Amniotic stem cell (primary cell): ENCODE measurements at places on chromosomes 12 and 14.
A peak's percentile ranks its signal among the peaks of the same experiment; 100 is the strongest.

DNA sequence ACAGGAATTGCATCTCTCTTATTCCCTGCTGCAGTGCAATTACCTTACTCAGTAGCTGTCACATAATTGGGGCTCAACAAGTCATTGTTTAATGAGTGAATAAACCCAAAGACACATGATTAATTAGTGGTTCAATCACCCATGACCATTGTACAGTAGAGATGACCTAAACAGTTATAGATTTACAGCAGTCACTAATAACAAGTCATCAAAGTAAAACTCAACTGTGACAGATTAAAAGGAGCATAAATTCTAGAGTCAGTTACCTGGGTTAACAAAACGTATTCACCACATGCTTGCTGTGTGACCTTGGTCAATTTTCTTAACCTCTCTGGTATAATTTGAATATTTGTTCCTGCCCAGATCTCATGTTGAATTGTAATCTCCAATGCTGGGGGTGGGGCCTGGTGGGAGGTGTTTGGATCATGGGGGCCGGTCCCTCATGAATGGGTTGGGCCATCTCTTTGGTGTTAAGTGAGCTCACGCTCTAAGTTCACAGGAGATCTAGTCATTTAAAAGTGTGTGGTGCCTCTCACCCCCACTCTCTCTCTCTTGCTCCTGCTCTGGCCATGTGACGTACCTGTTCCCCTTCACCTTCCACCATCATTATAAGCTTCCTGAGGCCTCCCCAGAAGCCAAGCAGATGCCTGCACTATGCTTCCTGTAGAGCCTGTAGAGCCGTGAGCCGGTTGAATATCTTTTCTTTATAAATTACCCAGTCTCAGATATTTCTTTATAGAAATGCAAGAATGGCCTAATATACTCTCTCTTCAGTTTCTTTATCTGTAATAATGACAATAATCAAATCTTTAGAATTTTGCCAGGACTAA lies 141.9 kb upstream of the PLEKHG7 start:
- no peak for DNase-seq

DNA sequence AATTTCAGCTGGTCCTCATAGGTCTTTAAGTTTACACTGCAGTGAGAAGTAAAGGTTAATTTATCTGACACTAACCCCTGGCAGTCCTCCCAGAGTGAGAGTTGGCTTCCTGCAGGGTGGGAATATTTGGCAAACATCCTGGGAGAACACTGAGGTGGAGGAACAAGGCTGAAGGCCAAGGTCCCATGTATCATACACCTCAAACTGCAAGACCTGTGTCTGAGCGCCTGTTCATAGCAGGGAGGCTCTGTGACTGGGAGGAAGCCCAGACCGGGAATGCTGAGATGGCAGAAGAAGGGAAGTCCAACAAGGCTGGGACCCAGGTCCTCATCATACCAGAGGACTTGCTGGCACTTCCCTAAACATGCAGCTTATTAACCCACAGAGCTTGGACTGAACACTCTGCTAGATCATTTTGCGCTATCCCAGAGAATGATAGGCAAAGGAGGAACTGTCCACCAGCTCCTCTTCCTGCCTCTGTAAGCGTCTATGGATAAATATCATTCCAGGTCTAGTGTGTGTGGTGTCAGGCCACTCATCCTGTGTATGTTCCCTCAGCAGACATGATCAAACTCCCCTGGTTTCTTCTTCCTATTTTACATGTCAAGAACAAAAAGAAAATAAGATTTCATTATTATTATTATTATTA lies 199.6 kb upstream of the CNOT2 start:
- no peak for DNase-seq

- no peak for DNase-seq
These were observed 255.7 kb downstream of the ADGRD1 start for GRCh38 chr12:131209082-131210070.

GRCh38 chr12:41014643-41015020 lies 173.5 kb upstream of the PDZRN4 start:
- no peak for DNase-seq

DNA sequence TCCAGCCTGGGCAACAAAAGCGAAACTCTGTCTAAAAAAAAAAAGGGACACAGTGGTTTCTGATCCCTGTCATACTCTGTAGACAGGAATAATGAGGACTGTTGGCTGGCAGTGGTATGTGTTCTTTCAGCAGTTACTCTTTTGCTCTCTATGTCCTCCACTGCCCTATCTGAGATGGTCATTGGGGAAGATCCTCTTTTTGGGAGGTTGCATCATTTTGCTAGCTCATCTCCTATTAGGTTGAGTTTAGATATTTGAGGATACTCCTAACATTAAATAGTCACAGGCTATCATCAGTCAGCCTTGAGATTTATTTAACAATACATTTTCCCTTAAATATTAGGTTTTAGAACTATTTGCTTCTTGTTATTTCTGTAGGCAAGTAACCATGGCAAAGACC lies 5.9 kb upstream of the CCDC91 start:
- no peak for DNase-seq

DNA sequence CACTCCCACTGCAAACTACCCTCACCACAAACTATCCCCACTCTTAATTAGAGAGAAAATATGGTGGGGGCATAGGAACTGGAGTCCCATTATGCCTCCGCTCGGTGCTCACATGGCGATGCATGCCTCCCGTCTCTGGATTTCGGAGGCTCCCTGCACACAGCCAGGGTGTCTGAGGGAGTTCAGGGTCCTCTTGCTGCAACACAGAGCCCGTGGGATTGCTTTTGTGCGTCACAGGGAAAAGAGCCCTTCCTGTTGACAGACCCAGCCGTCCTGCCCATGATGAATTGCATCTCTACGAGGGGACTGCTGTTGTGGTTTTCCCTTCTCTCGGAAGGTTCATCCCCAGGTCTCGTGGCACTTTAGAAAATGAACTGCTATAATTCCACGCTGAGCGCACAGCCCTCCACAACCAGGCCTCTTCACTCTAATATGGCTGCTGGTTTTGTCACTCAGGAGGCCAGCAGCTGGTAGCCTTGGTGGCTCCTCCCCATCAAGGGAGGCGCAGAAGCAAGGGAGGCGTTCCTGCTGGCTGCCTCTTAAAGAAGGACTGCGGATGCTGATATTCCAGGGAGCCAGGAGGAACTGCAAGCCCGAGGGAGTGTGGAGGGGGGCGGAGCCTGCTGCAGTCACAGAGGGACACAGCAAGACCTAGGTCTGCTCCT lies 158.0 kb downstream of the KCNA5 start:
- no peak for DNase-seq

DNA sequence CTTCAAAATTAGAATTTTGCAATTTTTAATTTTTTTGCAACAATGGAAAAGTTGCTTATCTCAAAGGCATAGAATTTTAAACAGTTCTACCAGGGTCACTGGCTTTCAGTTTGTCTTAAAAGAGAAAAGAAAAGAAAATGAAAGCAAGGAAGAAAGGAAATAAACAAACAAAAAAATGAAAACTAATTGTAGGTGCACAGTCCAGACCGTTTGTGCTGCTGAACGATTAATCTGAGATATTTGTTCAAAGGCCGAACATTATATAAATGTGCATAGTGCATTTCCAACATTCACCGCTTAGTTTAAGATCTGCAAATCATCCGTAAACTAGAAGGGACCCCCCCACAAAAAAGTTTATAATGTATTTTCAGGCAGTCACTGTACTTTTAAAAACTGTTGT lies 5.5 kb upstream of the OTX2 start:
- no peak for DNase-seq

GRCh38 chr12:6476489-6476888 lies 6.0 kb upstream of the VAMP1 start:
- DNase-seq = peak; percentile 21

DNA sequence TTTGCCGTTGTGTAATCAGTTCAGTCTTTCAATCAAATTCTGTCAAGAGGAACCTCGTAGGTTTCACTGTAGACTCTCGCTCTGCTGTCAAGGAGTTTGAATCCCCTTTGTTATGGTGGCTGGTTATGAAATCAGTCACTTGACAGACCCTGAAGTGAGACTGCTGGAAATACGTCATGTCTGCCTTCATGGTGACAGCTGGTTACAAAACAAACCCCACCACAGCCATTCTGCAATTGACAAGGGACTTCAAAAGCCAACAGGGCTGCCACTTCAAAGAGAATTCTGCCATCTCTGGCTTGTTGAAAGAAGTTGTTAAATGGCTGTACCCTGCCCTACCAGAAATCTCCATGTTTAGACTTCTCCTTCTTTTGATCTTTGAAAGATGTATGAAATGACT lies 286.9 kb downstream of the ERC1 start:
- DNase-seq = no peak

DNA sequence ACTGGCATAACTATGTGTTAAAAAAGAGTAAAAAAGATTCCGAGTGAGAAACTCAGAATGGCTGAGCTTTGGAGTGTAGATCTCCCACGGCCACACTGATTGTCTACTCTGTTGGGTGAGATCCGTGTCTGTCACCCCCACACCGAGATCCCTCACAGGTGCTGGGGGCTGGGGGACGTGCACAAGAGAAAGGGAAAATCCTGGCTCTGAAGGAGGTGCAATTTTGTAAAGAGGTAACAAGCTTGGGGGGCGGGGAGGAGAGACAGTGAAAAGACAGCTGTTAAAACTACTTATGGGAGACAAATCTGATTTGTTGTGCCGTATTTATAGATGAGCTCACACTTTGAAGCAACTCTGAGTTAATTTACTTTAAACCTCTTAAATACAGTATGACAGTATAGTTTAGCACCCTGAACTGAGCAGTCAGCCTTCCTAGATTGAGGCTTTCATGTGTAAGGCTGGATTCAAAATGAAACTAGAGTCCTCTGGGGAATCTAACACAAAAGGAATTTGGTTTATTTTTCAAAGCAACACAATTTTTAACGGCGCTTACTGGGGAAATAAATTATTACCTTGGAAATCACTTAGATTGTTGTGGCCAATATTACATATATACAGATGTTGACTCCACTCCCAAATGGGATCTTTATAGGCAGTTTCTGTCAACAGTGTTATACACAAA lies 167.4 kb upstream of the RGS6 start:
- no peak for DNase-seq

GRCh38 chr12:104569346-104570173 lies 112.8 kb downstream of the CHST11 start:
- DNase-seq = no peak

DNA sequence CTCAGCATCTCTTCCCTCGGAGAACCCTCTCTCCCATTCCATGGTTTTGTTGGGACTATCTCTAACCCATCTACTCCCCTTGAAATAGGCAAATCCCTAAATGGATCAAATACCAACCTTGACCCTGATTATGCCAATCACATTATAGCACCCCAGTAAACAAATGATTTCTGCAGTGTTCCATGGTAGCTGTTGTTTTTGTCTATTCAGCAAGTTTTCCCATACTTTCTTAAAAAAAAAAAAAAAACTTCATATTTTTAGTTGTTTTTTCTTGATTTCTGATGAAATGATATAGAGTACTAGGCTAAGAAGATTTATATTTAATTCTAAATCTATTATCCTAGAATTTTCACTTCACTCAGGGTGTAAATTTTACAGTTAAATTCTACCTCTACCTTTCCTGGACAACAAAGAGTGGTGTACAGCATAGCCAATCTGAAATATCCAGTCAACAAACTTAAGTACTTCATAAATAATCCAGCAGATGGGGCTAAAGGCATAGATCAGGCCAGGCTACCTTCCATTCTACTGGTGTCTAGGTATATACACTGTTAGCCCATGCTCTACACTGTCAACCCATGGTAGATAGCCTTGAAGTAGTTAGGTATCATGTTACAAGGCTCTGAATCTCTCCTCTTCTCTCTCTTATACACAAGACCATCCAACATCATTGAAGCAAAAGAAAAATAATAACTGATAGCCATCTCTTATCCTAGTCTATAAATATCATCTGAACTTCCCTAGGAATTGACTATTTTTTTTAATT lies 82.2 kb downstream of the PLEKHG7 start:
- no peak for DNase-seq

- DNase-seq = no peak
These were observed 35.2 kb downstream of the LGR5 start for GRCh38 chr12:71474791-71475190.

DNA sequence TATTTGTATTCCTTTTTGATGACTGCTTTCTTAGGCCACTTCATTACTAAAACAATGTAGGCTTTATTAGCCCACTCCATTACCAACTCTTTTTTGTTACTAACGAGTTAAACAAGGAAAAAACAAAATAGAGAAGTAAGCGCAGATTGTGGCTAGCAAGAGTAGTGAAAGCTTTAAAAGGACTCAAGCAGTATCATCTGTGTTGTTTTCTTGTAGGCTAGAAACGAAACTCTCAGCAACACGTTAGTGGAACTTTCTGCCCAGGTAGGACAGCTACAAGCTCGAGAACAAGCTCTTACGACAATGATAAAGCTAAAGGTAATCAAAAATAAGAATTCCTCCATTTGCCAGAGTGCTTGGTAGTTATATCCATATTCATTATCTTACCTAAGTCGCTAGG lies 11.1 kb downstream of the CCDC62 start:
- DNase-seq = no peak

DNA sequence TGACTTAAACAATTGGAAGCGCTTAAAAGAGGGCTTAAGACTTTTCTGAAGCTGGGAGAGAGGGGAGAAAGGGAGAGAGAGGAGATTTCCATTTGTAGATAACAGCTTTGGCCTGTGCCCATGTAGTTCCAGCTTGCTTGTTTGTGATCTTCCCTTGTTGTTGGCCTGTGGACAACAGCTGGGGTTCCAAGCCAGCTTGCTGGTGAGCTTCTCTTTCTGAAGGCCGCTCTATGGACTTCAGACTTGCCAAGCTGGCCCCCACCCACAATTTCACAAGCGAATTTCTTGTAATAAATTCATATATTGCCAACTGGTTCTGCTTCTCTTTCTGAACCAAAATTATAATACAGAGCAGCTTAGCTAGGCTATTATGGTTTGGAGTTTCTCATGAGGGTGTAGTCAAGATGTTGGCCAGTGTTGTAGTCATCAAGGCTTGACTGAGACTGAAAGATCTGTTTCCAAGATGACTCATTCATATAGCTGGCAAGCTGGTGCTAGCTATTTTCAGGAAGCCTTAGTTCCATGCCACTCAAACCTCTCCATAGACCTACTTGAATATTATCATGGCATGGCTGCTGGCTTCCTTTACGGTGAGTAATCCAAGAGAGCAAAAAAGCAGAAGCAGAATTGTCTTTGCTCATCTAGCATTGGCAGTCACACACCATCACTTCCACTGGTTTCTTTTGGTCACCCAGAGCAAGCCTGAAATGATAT lies 89.4 kb downstream of the ATP23 start:
- peak; percentile 24 for DNase-seq

DNA sequence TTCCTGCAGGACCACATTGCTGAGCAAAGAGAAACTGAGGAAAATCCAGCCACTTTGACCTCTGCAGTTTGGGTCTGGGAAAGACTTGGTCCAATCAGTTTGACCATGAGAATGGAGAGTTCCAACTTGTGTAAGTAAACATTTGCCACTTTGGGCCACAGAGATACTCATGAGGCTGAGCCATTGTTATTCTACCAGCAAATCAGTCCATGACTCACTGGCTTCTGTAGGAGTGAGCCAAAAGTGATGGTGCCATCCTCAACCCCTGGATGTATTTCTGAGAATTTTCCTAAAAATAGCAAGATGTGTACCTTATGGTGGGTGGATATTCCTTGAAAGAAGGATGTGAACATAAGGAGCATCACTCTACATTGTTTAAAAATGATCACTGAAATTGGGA lies 192.9 kb upstream of the OR4E1 start:
- DNase-seq = no peak

GRCh38 chr14:74606727-74607126 lies 5.3 kb downstream of the LTBP2 start:
- no peak for DNase-seq
